NCI-H2029 (cell line): ENCODE measurements at places on chromosomes 5 and 9.

DNA sequence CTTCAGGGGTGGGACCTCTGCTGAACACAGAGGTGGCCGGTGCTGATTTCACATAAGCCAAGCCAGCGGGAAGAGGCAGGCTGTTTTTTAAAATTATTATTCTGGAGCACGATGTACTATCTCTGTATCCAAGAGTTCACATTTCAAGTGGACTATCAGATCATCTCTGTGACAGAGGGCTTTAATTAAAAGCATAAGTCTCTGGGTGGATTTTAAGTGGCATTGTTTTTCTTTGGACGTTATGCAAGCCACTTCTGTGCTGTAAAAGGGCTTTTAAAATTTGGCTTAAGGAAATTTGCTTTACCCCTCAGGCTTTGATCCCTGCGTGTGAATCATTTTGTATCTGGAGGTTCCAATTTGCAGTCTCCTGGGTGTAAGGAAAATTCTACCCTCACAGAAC lies 124.7 kb downstream of the PALM2AKAP2 start:
- no peak for DNase-seq

DNA sequence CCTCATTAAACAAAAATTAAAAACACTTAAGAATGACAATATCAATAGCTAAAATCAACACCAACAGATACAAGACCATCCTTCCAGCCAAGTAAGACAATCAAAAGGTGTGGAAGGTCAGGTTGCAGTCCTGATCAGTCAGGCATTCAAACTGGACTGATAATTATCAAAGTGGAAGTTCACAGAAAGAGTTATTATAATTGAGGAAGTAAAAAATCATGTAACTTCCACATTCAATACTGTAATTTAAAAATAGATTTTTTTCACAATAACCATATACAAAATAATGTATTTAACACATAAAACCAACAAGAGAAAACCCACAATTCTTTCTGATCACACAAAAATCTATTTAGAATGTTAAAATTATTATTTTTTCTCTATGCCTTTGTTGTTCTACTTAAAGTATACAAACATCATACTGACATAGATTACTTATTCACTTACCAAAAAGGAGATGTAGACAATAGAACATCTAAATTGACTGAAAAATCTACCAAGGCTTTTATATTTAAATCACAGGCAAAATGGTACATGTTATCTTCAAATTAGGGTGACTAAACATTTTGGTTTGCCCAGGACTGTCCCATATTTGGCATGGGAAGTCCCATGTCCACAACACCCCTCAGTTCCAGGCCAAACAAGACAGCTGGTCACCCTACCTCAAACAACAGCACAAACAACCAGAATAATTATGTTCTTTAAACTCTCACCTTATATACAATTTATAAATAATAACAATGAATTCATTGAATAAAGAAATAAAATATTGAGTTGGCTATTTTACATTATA lies 142.5 kb upstream of the SLC24A2 start:
- no peak for DNase-seq

DNA sequence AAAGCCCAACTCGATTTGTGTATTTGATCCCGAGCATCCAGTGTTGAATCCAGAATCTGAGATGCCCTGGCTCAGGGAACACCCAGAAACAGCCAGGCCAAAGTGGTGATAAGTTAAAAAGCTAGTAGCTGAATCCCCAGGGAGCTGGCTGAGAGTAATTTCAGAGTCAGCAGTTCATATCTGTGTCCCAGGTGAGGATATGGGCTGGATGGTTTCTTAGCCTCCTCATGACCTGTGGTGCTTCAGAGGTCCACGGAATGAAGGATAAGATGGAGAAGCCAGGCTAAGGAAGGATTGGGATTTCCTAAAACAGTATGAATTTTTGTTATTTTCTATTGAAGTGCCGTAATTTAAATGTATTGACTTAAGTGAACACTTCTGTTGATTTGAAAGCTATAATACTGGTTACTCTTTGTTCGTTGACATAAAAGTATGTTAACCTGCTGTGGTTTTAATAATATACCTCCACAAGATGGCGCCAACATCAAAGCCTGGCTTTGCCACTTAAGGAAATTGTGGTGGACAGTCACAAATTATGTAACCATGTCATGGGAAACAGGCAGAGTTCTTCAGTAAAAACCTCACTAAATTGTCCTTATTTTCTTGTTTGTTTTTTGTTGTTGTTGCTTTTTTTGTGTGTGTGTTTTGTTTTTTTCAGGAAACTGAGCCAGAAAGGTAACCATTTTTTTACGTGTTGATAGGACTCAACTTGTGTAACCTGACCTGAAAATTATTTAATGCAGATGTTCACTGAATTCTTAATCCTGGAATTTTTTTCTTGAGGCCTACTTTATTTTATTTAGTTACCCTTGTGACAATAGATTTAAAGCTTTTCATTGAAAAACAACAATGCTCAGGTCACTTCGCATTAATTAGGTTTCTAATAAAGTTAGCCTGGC lies 11.4 kb downstream of the MTAP start:
- peak; percentile 77 for DNase-seq

DNA sequence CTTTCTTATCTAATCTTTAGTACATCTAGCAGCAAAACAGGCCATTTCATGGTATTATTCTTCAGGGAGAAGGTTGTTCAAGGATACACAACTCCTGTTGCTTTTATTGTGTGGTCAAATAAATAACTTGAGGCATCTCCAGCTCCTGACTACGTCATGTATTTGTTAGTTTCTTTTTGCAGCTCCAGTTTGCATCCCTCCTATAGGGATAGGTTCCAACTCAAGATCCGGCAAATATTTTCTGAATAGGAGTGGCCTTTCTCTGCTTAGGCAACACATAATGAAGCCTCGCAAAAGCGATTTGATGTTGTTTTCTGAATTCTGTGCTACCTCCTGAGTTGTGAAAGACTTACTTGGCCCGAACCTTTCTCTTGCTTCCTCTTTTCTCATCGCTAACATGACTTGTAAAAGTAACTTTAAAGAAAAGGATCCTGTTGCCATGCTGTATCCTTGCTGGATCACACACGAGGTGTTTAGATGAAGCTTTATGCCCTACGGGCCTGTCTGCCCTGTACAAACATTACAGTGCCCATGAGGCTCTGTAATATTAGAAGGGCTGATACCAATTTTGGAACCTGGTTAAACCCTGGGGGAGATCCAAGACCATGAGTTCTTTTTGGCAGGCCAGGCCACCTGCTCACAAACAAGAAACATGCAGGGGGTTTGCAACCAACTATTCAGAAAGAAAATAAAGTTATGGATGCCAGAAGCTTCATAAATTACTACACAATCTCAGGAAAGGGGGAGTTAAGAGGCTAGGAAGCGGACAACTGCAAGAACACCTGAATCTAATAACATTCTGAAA lies 149.8 kb upstream of the FGF10 start:
- no peak for DNase-seq

DNA sequence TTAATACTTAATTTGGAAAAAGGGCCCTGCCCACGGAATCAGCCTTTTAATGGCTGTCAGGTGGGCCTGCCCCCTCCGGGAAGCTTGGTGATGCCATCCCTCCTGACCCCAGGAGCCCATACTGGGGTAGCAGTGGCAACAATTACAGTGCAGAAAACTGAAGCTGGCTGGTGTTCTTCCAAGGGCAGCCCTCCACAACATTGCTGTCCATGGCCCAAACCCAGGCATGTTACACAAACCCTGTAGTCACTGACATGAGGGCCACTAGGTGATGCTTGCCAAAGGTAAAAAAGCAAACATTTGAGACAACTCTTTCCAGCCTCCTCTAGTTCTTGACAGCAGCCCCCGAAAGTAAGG lies 150.1 kb upstream of the LHFPL2 start:
- no peak for DNase-seq

DNA sequence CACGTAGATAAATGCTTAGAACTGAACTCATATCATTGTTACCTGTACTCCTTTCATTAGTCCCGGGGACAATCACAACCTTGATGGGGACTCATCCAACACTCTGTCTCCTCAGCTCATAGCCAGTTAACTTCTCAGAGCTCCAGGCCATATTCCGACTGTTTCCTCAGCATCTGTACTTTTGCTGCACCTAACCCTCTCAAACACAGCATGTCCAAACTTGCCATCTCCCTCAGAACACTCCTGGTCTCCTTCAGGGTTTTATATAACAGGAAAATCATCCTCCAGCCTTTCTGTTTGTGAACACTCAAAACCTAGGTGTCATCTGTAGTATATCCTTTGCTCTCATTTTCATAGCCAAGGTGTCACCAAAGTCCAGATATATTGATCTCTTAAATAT lies 150.5 kb downstream of the CDH6 start:
- DNase-seq = no peak

- no peak for DNase-seq
Measured at GRCh38 chr5:154472871-154473580, 5.0 kb downstream of the HAND1 start.

DNA sequence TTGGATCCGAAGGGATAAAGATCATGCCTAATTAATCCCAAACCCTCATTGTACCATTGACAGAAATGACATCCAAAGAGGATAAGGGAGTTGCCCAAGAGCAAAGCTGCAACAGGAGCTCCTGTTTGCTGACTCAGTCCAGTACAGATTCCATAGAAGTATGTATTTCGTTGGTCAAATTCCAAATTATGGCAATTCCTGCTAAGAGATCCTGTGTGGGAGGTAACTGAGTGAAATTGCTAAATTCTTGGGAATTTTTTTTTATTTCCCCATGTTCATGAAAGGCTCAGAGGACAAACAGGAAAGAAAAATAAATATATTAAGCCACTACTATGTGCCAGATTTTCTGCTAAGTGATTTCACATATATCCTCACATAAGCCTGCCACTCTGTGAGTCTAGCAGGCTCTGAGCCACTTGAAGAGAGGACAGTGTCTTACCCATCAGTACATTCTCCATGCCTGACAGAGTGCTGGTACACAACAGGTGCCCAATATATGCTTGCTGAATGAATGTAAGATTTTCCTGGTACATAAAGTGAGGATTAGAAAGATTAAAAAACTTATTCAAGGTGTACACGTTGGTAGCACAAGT lies 132.7 kb downstream of the GLIS3 start:
- no peak for DNase-seq

DNA sequence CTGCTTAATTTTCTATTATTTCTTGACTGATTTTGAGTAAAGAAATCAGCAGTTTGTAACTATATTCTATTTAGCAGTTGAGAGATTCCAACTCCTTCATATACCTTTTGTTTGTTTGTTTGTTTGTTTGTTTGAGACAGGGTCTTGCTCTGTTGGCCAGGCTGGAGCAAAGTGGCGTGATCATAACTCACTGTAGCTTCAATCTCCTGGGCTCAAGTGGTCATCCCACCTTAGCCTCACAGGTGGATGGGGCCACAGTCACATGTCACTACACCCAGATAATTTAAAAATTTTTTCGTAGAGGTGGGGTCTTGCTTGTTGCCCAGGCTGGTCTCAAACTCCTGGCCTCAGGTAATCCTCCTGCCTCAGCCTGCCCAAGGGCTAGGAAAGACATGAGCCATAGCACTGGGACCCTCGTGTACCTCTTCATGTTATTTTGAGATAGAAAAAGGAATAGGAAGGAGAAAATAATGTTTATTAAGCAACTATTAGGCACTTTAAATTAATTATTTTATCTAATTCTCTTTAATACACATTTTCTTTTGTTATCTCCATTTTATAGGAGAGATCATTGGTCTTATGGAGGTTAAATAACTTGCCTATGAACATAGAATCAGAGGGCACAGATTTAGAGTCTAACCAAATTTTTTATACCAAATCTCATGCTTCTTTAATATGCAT lies 133.0 kb downstream of the ZNF608 start:
- DNase-seq = no peak

DNA sequence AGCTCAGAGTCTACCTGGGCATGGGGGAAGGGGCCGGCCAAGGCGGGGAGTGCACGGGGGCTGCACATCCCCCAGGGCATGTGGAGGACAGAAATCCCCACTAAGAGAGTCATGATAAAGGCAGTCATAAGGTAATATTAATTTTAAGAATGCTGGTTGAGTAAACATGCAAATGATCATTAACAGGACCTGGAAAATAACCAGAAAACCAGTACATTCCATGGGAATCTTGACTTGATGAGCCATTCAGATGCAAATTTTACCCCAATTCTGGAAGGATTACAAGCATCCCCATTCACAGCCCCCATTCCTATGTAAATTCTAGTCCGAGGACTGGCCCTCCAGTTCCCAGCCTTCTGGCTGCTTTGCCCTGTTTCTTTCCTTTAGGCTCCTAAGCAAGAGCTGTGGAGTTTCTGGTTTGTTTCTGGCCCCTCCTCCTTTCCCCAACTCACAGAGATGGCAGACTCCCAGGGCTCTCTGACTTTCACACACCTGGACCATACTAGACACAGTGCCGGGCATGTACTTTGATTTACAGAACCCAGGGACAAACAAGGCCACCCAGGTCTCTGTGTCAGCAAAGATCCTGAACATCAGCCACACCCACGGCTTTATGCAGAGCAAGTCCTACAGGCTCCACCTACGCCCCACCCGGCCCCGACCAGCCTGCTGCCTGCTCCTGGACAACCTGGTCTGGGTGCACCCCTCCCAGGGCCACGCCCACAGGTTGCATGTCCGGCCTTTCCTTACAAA lies 62.7 kb downstream of the SEMA4D start:
- no peak for DNase-seq

- no peak for DNase-seq
Measured at GRCh38 chr9:4144869-4145268, 155.0 kb downstream of the GLIS3 start.

GRCh38 chr9:81687521-81688261 lies 1.7 kb downstream of the TLE1 start:
- DNase-seq = no peak

DNA sequence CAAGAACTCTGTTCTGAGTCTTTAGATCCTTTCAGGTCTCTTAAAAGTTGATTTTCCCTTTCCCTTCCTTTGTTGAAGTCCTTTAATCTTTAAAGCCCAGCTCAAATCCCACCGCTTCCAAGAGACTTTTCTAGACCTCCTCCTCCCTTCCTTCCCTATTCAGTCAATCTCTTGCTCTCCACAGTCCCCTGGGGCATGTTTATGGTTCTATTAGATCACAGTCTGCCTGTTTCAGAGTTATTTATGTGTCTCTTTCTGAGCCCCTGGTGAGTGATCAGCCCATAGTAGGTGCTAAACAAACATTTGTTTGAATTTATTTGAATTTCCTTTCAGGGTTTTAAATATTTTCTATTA lies 7.2 kb upstream of the ARSI start:
- no peak for DNase-seq

- no peak for DNase-seq
Measured at GRCh38 chr5:167639273-167639672, 652.2 kb upstream of the WWC1 start.

DNA sequence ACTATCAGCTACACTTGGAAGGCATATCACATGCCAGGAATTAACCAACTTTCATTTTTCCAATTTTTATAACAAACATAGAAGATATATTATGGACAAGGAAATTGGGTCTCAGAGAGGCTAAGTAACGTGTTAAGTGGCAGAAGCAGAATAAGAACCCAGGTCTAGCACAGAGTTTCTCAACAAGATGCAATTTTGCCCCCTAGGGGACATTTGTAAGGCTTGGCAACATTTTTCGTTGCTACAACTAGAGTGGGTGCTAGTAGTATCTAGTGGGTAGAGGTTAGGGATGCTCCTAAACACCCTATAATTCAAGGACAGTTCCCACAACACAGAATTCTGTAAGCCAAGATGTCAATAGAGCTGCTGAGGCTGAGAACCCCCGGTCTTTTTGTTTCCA lies 180.6 kb downstream of the SNCAIP start:
- no peak for DNase-seq

- no peak for DNase-seq
Measured at GRCh38 chr9:86238861-86239770, 20.3 kb downstream of the C9orf153 start.
